ENCODE measurements at places on chromosomes 6 and 20.

- no peak for DNase-seq
Measured at GRCh38 chr6:56691286-56691595, 48.6 kb upstream of the DST start.

DNA sequence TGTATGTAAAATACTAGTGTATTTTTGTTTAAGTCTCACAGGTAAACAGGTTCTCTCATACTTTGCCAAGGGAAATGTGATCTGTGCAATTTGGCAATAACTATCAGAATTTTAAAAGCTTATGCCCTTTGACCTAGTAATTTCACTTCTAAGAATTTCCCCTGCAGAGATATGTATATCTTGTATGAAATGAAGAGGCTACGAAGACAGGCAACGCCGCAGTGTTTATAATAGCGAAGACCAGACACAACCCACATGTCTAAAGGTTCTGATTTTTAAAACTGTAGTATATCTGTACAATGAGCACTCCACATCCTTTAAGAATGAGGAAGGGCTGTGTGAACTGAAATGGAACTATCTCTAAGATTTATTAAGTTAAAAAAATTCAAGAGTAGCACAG is 7.5 kb downstream of the TRAF3IP2 start:
- DNase-seq = no peak

DNA sequence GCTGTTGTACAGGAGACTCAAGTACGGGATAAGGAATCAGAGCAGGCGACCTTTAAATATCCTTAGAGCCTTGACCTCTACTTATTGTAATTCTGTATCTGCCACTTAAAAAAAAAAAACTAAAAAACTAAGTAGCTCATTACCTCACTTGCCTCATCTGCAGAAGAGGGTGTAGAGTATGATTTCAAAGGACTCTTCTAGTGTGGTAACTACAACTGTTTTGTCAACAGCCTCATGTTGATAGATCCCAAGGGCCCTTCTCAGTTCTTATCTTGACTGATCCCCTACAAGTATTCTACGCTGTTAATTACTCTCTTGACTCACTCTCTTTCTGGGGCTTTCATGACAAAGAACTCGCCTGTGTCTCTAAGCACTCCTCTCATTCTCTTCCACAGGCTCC is 16.7 kb upstream of the PDYN start:
- DNase-seq = no peak

GRCh38 chr20:13639150-13639497 is 392 bp upstream of the TASP1 start:
- no peak for DNase-seq

- DNase-seq = no peak
Measured at GRCh38 chr6:31060145-31060544, 49.9 kb downstream of the MUC22 start.

- no peak for DNase-seq
Measured at GRCh38 chr6:166003569-166003968, 164.1 kb downstream of the TBXT start.

GRCh38 chr6:134537146-134537555 is 219.2 kb upstream of the SGK1 start:
- no peak for DNase-seq

DNA sequence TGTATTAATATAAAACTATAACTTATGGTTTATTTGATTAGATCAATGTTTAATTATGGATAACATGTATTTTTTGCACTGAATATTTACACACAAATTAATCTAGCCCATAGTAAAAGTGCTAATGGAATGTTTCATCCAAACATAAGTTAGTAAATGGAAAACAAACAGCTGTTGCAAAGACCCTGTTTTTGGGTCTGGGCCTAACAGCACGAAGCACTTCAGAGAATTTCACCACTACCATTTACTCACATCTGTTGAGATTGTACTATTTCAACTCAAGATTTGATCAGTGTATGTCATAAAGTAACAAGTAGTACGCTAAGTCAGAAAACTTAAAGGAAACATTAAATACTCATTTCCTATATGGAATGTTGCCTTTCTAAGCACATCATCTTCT is 359.6 kb downstream of the LAMA2 start:
- DNase-seq = no peak

- DNase-seq = no peak
Measured at GRCh38 chr6:20533746-20534294, 437 bp upstream of the CDKAL1 start.

DNA sequence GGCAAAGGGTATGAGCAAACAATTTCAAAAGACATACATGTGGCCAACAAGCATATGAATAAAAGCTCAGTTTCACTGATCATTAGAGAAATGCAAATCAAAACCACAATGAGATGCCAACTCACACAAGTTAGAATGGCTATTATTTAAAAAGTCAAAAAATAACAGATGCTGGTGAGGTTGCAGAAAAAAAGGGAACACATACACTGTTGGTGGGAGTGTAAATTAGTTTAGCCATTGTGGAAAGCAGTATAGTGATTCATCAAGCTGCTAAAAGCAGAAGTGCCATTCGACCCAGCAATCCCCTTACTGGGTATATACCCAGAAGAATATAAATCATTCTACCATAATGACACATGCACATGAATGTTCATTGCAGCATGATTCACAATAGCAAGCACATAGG is 6.7 kb upstream of the KHDC1L start:
- DNase-seq = no peak

GRCh38 chr6:49506569-49507111 is 6.9 kb downstream of the GLYATL3 start:
- DNase-seq = no peak

GRCh38 chr6:154071236-154071635 is 32.2 kb downstream of the OPRM1 start:
- no peak for DNase-seq

GRCh38 chr6:42347456-42347855 is 104.3 kb downstream of the TRERF1 start:
- DNase-seq = no peak

DNA sequence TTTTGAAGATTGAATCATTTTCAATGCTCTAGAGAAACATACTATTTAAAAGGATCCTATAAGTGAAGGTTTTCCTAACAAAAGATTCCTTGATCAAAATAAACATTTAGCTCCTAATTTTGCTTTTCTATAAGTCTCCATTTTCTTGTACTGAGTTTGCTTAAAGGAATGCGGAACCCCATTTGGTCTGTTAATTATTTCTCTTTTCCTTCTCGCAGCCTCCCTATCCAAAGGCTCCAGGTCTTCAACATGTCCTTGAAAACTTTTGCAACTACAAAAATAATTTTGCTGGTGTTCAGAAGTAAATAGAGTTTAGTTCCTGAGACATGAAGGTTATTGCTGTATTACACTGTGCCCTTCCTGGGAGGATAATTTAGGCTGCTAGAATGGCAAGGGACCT is 8.3 kb upstream of the NPEPL1 start:
- DNase-seq = no peak

- DNase-seq = no peak
Measured at GRCh38 chr6:231779-232178, 60.5 kb upstream of the DUSP22 start.

DNA sequence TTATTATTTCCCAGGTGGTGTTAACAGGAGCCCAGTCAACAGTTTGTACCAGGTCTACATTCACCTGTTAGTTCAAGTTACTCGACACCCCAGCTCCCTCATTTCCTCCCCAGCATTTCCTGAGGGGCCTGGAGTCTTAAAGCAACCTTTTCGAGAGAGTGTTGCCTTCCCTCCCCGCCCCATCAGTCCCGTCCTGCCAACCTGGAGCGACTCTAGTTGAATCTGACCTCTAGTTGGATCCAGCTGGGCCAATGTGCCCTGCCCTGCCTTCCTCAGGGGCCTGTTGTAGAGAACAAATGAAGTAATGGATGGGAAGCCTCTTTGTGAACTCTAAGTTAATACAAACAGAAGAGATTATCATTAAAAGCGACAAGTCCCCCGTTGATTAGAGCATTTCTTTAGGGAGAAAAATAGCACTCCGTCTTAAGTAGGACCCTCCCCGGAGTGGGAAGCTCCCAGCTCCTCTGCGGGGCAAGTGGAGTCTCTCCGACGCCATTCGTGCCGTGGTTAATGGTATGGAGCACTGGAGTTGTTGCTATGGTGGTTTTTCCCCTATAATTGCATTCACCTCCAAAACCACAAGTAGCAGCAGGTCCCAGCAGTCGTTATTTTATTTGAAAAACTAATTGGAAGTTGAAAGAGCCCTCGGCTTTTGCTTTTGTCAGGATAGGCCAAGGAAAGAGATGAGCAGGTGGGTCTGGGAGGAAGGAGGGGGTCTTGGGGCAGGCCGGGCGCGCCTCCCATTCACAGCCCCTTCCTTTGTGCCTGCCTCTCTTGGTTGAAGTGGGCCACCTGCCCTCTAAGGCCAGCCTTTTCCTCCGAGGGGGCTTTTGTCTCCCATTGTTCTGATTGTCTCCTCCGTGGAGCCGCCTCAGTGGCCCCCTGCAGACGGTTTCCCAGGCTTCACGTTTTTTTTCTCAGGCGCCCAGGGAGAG is 16.1 kb downstream of the GHRH start:
- DNase-seq = no peak

DNA sequence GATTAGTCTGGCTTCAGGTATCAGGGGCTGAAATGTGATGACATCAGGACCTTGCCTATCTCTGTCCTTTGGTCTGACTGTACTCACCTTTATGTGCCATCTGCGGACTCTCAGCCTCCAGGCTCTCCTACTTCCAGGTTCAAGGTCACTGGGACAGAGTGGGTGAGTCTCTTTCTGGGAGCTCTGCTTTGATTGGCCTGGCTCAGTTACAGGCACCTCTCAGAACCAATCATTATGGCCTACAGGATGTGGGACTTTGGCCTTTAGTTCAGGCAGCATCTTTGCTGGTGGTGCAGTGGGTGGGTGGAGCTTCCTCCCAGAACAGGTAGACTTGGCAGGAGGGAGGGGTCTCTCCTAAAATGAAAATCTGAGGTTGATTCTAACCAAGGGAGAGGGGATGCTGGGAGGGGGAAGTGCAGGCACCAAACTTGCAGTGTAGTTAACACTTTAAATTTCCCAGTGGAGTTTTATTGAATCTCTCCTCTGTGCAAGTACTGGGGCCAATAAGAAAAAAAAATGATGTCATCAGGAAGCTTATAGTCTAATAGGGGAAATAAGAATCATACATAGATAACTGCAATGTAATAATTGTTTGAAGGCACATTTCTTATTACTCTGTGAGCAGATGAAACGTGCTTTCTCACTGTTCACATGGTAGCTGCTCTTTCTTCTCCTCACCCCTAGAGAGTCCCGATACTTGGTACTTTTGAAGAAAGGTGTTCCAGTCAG is 53.4 kb downstream of the SLC24A3 start:
- no peak for DNase-seq

DNA sequence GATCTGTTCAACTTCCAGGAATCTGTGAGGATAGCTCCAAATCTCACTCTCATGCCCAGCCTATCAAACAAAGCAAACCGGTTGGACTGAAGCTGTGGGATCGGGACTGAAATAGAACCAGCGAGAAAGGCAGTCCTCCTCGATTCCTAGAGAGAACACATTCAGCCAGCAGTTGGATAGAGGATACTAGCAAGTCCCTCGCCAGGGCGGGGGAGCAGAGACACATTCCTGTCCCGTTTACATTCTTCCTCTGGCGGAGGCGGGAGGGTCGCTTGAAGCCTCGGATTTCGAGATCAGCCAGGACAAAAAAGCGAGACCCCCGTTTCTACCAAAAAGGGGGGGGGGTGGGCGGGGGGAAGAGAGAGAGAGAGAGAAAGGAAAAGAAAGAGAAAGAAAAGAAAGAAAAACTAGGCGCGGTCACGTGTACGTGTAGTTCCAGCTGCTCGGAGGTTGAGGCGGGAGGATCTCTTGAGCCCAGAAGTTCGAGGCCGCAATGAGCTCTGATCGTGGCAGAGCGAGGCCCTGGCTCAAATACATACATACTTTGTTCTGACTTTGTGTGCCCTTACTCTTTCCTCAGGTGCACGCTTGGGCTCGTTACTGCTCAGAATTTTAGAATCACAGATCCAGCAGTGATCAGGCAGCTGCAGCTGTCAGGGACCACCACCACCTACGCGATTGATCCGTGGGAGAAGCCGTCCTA is 19.5 kb downstream of the ZNF311 start:
- no peak for DNase-seq

DNA sequence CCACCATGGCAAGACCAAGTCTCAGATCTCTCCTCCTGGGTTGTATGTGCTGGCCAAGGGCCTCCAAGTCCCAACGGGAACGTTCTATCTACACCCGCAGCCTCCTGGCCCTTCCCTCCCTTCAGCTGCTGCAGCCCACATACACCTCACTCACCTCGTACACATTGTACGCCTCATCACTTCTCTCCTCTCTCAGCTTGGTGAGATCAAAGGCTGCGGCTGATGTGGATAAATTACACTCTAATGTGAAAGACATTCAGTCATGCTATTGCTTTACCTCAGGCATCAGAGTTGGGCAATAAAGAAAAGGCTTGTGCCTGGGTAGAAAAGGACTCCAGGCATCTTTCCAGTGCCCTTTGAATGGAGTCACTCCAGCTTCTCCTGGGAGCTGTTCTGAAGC is 135.3 kb upstream of the FOXQ1 start:
- no peak for DNase-seq

DNA sequence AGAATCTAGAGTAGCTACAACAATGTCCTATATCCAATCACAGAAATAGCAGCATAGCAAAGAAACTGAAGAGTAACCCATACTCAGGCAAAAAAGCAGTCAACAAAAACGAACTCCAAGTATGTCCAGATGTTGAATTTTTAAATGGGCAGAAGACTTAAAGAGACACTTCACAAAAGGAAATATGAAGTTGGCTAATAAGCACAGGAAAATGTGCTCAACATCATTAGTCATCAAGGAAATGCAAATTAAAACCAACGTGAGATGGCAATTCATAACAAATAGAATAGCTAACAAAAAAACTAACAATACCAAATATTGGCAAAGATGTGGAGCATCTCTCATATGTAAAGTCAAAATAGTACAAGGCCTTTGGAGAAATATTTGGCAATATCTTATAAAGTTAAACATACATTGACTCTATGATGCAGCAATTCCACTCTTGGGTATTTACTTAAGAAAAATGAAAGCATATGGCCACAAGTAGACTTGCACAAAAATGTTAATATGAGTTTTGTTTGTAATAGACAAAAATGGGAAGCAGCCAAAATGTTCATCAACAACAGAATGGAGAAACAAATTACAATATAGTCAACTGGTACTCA is 37.7 kb downstream of the FRK start:
- DNase-seq = no peak

DNA sequence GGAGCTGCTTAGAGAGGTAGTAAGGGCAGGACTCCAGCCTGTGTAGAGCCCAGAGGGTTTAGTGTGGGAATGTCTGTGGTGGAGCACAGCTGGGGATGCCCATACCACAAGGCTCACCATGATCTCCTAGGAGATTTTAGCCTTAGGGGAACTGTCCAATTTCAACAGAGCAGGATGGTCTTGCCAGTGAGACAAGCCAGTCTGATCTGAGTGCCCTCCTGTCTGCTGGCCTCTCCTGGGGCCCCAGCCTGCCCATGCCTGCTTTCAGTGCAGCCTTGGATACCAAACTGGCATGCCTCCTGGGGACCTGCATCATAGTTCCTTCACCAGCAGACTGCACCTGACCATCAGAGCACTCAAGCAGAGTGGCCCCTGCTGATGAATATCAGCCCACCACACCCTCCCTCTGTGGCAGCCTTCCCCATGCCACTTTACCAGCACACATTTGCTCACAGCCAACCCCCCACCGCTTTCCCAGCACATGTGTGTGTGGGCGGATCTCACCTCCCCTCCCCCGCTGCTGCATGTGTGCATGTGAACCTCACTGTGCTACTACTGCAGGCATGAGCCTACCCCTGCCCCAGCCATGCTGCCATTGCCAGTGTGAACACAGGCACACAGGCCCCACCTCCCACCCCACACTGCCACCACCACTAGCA is 7.9 kb upstream of the TREM1 start:
- no peak for DNase-seq

Data from stimulated activated CD4-positive, alpha-beta T cell treated with anti-CD3 and anti-CD28 coated beads, Interleukin-1b, Interleukin-23, amount 100 ng/mL, for 1 hour (primary cell).